Activated T-cell treated with anti-CD3 and anti-CD28 coated beads, Interleukin-2, amount 50 U/mL, for 1 hour (primary cell): ENCODE measurements at places on chromosomes 6 and 20.

GRCh38 chr6:40881501-40881900 is 157.5 kb downstream of the UNC5CL start:
- no peak for DNase-seq

DNA sequence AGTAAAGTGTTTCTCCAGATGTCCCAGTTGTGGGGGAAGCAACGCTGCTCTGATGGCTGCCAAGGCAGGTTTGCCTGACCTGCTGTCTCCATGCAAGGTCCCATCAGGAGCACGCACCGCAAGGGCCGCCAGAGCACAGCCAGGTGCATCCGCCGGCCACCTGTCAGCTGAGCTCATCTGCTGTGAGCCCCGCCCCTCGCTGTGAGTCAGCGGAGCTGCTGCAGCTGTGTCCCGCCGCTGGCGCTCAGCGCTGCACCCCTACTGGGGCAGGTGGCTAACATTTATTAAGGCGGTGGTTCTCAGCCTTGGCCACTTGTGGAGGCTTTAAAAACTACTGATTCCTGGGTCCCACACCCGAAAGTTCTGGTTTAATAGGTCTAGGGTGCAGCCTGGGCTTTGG is 225.7 kb downstream of the UST start:
- peak; percentile 40 for DNase-seq

GRCh38 chr20:63689046-63690002 is 7.1 kb upstream of the TNFRSF6B start:
- DNase-seq = no peak

- DNase-seq = no peak
Measured at GRCh38 chr6:13362412-13362811, 34.1 kb upstream of the TBC1D7 start.

- DNase-seq = no peak
Measured at GRCh38 chr20:5741089-5741488, 9.1 kb upstream of the SHLD1 start.

GRCh38 chr6:93825950-93826349 is 406.6 kb upstream of the EPHA7 start:
- DNase-seq = no peak

DNA sequence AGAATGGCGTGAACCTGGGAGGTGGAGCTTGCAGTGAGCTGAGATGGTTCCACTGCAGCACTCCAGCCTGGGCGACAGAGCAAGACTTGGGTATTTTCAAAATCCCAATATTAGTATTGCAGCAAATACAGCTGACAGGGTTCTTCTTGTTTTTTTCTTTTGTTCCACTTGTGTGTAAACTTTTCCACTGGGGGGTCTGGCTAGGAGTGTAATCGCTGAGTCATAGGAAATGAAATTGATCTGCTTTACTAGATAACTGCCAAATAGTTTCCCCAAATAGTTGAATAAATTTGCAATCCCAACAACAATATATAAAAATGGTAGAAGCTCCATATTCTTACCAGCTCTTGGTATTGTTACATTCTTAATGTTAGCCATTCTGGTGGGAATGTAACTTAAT is 526.0 kb upstream of the SOX4 start:
- no peak for DNase-seq

GRCh38 chr6:144063246-144063743 is 32.1 kb downstream of the SF3B5 start:
- no peak for DNase-seq

DNA sequence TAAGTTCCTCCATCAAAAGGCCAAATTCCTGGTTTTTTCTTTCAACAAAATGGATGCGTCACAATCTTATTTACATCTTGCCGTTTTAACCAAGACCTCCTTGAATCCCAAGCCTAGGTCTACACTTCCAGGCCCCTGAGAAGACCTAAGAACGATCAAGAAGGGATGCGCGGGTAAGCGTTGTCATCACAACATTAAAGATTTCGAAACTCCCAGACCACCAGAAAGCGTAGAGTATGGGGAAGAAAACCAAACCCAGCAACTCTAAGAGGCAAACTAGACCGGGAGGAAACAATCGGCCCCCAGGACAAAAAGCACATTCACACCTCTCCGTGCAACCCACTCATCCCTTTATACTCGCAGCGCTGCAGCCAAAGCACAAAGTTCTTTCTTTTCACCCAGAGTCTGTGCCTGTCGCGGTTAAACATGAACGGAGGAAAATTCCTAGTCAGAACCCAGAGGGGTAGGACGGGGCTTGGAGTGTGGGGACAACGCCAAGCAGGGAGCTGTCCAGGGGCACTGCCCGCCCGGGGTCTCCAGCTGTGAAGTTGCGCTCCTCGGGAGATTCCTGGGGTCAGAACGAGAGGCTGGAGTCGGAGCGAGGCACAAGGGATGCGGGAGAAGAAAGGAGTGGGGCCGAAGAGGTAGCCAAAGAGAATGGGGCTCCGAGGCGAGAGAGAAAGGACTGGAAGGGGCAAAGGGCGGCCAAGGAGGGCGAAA is 725 bp downstream of the OSER1 start:
- no peak for DNase-seq

GRCh38 chr6:33276864-33277662 is at the start of gene B3GALT4:
Gene B3GALT4, plus strand, starts transcription at chr6:33277123. Its CDS starts 297 bp downstream, at chr6:33277420.
- DNase-seq = peak; percentile 74

DNA sequence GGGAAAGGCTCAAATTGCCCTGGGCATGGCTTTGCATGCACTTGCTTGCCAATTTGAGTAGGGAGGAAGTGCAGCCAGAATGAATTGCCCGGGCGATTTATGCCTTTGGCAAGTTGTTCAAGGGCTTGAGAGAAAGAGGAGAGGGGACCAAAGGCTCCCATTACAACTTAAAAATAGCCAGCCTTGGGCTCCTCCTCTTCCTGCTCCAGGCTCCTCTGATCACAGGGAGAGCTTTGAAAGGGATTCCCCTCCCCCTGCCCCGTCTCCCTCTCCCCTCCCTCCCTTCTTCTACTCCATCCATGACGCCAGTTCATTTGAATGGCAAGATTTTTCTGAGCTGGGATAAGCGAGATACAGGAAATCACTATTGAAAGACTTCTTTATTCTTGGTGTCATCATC is 304.9 kb upstream of the JAG1 start:
- DNase-seq = no peak

- no peak for DNase-seq
Measured at GRCh38 chr6:133241901-133242636, 912 bp downstream of the EYA4 start.

GRCh38 chr6:10269814-10270472 is 144.9 kb downstream of the TFAP2A start:
- no peak for DNase-seq

DNA sequence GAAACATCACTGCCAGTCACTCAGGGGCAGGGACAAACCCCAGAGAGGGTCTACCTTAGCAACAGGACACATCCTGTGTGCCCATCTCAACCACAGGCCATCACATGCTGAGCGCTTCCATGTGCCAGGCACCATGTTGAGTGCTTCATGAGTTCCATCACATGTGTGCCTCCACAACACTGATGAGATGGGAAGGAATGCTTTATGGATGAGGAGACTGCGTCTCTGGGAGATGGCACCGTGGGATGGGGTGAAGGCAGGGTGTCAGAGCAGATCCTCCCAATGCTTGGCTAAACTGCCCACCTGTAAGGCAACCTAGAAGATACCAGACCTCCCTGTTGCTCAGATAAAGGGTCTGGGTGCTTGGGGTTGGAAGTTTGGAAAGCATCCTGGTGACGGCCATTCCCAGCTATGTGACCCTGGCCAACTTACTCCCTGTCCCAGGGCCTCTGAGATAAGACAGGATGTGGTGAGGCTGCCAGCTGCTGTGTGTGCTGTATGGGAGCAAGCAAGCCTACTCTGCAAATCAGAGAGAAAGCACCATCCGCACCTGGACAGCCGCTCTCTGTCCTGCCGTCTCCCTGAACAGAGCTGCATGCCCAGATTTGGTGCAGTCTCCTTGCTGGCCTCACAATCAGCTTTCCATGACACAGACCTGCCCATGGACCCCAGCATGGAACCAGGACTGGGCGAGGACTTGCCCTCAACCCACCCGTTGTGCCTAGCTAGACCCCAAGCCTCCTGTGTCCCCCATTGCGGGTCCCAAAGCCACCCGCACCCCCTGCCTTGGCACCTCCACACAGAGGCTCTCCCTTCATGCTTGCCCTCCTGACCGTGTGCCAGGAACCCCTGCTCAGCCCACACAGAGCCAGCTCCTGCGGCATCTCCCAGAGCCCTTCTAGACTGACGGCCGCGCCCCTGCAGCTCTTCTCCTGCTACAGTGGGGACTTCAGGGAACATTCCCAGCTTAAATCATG is 143.7 kb downstream of the SYNDIG1 start:
- no peak for DNase-seq

- DNase-seq = no peak
Measured at GRCh38 chr6:11103065-11103464, 8.5 kb downstream of the ERVFRD-1 start.

GRCh38 chr6:44435500-44435899 is 48.0 kb downstream of the CDC5L start:
- no peak for DNase-seq
